ENCODE measurements at places on chromosomes 13 and 19. TPM values are rescaled to one million over a fixed set of nuclear protein-coding genes. Genes with fewer than 3 reads are reported as not detected.

ZNF470 gene
- 2.9 TPM for total RNA-seq

ZNF541 gene
- not detected for total RNA-seq

SAFB gene
- 45.7 TPM for total RNA-seq

GRCh38 chr13:112934078-112934477 lies 34.9 kb upstream of the MCF2L start:
- no peak for DNase-seq

DNA sequence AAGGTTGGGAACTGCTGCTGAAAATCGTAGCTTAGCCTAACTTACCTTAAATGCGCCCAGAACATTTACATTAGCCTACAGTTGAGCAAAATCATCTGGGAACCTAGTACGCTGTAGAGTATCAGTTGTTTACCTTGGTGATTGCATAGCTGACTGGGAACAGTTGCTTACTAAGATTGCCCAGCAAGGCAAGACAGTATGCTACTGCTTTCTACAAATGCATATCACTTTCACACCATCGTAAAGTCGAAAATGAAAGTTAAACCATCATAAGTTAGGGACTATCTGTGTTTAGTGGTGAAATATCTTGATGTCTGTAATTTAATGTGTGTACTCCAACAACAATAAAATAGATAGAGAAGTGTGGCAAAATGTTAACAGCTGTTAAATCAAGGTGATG lies 1670.6 kb upstream of the PCDH20 start:
- DNase-seq = no peak

DNA sequence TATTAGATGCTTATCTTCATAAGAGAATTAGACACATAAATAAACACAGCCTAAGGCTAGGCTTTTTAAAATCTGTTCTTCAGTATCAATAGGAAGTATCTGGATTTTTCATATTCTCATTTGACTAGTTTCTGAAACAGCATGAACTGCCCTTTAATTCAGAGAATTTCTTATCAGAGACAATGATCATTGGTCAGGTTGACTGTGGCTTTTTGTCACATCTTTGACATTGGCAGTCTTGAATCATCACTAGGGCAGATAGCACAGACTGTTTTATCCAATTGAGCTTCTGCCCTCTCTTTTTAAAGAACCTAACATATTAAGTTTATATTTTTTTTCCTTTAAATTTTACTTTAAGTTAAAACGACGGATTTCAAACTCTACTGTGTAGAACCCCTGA lies 59.6 kb downstream of the DPY19L3 start:
- no peak for DNase-seq

DNA sequence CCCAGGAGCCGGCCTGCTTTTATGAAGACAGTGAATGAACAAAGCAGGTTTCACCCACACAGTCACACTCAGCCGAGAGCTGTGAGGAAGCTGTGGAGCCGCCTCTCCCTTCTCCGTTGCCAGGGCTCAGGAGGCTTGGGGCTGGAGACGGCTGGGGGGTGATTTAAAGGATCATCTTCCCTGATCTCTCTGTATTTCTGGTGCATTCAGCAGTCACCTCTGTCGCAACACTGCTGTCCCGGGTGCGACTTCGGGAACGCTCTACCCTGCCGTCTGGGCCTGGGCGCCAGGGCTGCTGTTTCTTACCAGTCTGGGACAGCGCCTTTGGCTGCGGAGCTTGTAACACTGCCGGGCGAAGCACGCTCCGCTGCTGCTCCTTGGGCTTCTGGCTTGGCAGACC lies 18.1 kb downstream of the CAPS start:
- DNase-seq = no peak

- DNase-seq = no peak
These were observed 3.0 kb upstream of the LGALS14 start for GRCh38 chr19:39701291-39701690.

DNA sequence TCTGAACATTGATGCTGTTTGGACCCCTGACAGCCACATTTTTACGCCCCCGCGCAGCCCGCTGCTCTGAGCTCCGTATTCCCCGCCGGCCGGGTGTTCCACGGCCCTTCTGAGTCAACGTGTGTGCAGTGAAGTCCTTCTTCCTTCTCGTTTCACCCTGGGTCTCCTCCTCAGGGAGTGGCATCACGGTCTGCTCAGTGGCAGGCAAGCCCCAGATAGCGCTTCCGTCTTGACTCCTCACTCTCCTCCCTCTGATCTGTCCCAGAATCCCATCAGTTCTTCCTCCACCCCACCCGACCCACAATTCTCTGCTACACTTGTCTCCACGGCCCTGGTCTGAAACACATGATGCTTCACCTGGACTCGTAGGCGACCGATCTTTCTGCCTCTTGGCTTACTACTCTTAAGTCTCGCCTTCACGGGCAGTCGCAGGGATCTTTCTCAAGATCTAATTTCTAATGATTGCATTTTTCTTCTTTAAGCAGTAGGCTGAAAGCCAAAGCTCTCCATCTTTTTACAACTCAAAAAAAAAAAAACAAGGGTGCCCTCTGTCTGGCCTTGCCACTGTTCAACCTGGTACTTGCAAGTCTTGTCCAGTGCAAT lies 33.9 kb downstream of the CCNE1 start:
- DNase-seq = no peak

DNA sequence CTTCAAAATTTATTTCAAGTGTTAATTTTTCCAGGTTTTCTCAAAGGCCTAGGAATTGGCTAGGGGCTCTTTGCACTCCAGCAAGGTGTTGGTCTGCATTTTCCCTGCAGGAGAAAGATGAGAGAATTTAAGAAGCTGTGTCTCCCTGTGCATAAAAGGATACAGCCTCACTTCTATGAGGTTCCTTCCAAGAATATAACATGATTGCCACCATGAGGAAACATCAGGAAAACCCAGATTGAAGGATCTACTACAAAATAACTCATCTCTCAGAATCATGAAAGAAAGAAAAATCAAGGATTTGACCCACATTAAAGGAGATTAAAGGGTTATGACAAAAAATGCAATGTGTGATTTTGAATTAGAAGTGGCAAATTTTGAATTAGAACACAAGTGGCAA lies 69.9 kb downstream of the RUBCNL start:
- DNase-seq = no peak

GRCh38 chr19:35644987-35645679 lies 3.0 kb upstream of the COX6B1 start:
- no peak for DNase-seq

DNA sequence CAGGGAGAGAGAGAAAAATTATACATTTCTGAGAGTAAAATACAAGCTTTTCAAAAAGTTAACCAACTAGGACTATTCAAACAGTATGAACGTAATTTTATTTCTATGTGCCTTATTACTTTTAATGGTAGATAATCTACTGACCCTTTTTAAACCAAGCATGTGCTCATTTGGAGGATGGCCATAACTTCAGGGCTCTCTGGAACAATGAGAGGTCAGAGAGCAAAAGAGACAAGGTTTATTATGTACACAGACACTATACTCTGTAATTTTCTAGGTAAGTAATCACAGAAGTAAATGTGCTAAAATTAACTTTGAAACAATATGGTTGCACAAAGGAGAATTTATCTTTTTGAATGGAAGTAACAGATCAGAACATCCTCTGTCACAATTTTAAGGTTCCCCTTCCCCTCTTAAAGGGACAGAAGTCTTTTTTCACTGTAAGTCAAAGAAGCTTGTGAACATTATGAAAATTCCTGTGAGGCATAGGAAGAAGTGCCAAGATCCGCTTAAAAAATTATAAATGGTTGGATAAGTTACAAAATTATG lies 1.0 kb downstream of the POSTN start:
- DNase-seq = no peak

GRCh38 chr13:34731486-34731885 lies 210.6 kb upstream of the NBEA start:
- DNase-seq = no peak
